Activated CD4-positive, alpha-beta T cell treated with anti-CD3 and anti-CD28 coated beads, Interleukin-2, amount 10 ng/mL, durations not matched to agents 7 days and 5 days (primary cell): ENCODE measurements at places on chromosomes 1 and 21. TPM values are rescaled to one million over a fixed set of nuclear protein-coding genes. Genes with fewer than 3 reads are reported as not detected.

DNA sequence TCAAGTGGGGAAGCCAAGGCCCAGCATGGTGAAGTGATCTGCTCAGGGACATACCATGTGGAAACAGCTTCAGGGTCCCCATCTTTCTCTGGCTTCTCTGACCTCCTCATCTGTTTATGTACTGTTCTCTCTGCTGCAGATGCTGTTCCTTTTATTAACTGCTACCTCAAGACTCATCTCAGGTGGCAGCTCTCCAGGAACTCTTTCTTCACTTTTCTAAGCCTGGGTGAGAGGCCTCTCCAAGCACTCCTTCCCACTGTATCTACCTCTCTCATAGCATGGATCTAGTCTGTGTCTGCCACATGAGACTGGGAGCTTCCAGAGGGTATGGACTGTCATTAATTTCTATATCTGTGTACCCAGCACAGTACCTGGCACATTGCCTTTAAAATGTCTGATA lies 73.4 kb upstream of the PPM1J start:
- DNase-seq = no peak

- DNase-seq = no peak
Measured at GRCh38 chr1:10424034-10424433, 6.2 kb upstream of the CENPS start.

GRCh38 chr1:234307726-234308125 lies 65.5 kb upstream of the COA6 start:
- DNase-seq = no peak

Gene NOS1AP
- 0.06 TPM for total RNA-seq
